Hematopoietic multipotent progenitor cell treated with erythropoietin and hydrocortisone succinate and interleukin-3 and kit ligand, for 4 days (in vitro differentiated cells): ENCODE measurements at places on chromosomes 2 and 18.

DNA sequence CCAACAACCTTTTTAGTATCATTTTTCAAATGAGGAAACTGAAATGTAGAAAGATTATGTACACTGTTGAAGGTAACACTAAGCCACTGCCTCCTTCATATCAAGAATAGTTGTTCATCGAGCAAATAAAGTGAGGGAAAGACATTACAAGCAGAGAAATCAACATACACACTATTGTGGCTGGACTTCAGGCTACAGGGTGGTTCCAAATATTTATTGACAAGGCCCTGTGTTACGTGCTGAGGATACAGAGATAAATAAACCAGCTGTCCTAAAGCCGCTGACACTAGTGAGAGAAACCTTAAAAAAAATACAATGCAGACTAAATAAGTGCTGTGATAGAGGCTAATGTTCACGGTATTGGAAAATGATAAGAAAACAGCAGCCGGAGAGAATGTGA lies 1.9 kb upstream of the LNPK start:
- DNase-seq: no peak

DNA sequence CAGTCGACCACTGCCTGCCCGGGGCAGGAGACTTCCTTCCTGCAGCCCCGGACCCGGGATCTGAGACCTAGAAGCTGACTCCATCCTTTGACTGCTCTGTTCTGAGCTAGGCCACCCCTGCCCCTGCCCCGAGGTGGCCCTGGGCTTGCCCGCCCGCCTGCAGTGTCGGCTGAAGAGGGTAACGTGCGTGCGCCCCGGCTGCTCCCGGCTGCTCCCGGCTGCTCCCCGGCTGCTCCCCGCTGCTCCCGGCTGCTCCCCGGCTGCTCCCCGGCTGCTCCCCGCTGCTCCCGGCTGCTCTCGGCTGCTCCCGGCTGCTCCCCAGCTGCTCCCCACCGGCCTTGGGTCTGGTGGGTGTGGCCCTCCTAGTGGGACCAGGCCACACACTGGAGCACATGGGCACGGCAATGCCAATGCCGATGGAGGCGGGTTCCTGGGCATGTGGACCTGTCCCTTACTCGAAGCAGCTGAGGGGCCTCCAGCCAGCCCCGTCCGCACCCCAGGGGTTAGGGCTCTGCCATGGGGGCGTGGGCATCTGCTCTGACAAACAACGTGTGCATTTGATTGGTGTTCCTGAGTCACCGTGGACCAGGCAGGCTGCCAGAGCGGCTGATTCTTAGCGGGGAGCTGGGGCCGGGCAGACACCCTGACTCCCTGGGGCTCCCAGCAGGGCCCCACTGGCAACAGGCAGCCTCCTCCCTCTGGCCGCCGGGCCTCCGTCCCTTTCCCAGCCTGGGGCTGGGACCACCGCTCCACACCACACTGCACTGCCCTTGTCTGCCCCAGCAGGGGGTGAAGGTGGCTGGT lies 2.0 kb upstream of the GAL3ST2 start:
- peak; percentile 57 for DNase-seq

DNA sequence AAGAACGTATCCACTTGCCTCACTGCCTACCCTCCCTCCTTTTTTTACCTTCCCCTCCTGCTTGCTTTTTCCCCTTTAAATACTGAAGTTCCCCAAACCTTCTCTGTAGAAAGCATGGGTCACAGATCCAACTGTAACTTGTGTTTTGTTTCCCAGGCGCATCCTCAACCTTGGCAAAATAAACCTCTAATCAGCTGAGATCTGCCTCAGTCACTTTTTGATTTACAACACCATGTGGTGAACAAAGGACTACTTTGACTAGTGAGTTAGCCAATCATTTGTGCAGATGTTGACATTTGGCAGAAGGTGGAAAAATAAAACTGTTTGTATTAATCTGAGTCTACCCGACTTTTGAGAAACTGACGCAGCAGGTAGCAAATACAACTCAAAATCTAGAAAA lies 23.3 kb upstream of the MCM6 start:
- no peak for DNase-seq

DNA sequence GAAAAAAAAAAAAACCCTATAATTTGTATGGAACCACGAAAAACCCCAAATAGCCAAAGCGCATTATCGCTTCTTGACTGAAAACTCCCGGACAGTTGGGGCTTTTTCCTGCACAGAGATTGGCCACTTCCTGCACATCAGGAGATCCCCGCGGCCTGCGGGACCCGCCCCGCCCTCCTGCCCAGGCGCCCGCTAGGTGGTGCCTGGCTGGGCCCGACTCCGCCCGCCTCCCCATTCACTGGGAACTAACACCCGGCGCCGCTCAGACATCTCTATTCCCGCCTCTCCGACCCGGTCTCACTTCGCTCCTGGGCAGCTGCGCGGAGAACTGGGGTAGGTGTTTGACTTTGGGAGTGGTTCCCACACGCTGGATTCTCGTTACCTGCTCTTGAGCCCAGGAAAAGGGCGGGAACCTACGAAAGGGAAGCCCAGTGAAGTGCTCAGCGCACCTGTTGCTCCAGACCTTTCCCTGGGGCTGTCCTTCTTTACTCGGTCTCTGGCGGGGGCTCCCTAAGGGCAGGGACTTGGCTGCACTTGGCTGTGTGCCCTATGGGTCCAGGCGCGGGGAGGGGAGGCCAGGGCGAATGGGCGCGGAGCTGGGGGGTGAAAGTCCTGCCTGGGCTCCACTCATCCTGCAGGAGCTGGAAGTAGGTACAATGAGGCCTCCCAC lies at the start of gene HMSD:
Gene HMSD, plus strand, starts transcription at position 234 of the 670 bp plus-strand sequence. CDS start 4,155 bp downstream, outside the sequence.
- DNase-seq: peak; percentile 64

- DNase-seq: no peak
Observed at GRCh38 chr2:174591740-174592139, 5.9 kb downstream of the WIPF1 start.

DNA sequence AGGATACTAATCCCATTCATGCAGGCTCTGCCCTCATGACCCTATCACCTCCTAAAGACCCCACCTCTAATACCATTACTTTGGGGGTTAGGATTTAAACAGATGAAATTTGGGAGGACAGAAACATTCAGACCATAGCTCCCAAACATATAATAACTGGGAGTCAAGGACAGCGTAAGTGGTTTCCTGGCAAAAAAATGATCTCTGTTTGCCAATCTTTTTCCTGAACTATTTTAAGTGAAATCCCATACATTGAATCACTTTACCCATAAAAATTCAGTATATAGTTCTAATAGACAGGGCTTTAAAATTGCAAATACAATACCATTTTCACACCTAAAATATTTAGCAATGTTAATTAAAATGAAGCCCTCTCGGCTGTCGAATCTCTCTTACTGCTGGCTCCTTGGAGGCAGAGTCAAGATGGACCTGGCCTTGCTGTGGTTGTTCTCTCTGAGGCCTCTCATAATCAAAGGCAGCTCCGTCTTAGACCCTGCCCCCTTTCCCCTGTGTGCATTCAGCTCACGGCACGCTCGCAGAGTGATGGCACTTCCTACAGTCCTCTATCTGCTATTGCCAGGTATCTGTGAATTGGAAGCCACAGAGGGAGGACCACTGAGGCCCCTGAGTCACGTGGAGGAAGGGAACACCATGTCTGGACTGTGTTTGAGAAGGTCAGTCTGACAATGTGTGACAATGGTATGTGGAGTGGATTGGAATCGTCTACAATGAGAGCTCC lies 132.3 kb downstream of the UXS1 start:
- no peak for DNase-seq

GRCh38 chr2:129798301-129798581 lies 181.2 kb upstream of the RAB6C start:
- no peak for DNase-seq

- no peak for DNase-seq
Observed at GRCh38 chr2:111634995-111635538, 248.9 kb downstream of the ANAPC1 start.

- no peak for DNase-seq
Observed at GRCh38 chr2:212032032-212032431, 506.6 kb downstream of the ERBB4 start.

- no peak for DNase-seq
Observed at GRCh38 chr2:42297322-42297936, 63.6 kb downstream of the COX7A2L start.

DNA sequence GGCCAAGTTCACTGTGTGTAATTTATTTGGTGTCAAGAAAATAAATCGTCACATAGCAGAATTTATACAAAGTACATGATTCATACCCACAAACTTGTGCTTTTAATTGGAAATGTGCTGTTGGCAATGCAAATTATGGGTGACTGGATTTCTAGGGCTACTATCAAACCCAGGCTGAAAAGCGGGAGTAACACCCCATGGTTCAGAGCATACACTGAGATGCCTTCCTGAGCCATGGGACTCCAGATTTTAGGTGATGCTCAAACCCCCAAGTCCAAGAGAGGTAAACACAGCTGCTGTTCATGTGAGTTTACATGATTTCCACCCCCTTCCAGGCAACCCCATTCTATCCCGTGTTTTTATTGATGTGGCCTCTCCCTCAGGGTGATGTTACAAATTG lies 565.9 kb upstream of the ID2 start:
- DNase-seq: no peak

- DNase-seq: no peak
Observed at GRCh38 chr2:55162284-55163006, 69.6 kb downstream of the CLHC1 start.

DNA sequence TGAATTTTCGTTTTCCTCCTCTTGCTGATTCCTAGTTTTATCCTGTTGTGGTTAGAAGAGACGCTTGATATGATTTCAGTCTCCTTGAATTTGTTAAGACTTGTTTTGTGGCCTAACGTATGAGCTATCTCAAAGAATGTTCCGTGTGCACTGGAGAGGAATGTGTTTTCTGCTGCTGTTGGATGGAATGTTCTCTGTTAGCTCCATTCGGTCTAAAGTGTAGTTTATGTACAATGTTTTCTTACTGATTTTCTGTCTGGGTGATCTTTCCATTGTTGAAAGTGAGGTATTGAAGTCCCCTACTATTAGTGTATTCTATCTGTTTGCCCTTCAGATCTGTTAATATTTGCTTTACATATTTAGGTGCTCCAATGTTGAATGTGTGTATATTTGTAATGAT lies 25.9 kb downstream of the COLEC11 start:
- no peak for DNase-seq

DNA sequence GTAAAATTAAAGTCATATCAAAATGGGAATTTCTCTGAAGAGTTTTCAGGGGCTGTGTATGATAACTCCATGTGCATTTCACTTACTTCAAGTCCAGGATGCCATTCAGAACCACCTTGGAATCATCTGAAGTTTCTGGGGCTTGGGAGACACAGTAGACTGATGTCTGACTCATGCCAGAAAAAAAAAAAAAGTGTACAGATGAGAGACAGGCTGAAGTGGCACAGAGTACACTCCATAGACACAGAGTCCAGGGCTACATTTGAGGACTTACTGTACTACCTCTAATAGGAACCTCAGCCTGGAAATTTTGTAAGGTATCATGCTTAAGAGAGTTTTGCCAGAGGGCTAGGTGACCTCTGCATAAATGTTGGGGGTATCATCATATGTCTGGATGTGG lies 92.0 kb downstream of the SS18 start:
- no peak for DNase-seq

- DNase-seq: no peak
Observed at GRCh38 chr18:76195601-76196000, 299.4 kb downstream of the ZNF516 start.

- DNase-seq: no peak
Observed at GRCh38 chr18:63570721-63571120, 16.4 kb upstream of the SERPINB13 start.

- no peak for DNase-seq
Observed at GRCh38 chr18:46084431-46084830, 12.4 kb upstream of the PSTPIP2 start.

GRCh38 chr2:170885130-170885791 lies 43.8 kb upstream of the GORASP2 start:
- no peak for DNase-seq

DNA sequence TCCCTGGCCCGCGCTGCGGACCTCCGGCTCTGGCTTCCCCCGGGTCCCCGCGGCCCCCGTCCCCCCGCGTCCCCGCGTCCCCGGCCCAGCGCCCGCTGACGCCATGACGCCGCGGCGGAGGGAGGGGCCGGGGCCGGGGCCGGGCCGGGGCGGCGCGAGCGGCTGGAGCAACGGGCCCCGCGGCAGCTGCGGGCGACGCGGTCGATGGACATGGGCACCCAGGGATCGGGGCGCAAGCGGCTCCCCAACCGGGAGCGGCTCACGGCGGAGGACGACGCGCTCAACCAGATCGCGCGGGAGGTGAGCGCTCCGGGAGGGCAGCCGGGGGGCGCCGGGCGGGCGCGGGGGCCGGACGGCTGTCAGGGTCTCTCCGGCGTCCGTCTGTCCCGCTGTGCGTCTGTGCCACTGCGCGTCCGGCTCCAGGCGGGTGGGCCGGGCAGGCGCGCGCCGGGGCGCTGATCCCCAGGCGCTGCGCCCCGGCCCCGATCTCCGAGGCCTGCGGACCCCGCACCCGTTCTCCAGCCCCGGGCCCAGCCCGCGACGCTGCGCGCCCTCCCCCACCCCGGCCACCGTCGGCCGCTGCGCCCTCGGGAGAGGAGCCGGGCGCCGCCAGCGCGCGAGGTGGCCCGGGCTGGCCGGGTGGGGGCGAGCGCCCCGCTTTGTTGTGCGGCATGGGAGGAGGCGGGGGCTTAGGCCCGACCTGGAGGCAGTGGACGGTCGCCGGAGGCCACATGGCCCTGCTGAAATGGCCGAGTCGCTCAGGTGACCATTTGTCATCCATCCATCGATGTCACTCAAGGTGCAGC lies at the start of gene LRRFIP1:
Gene LRRFIP1, plus strand, starts transcription at position 147 of the 806 bp plus-strand sequence. Its CDS starts 58 bp downstream, at position 205.
- DNase-seq: no peak

- DNase-seq: no peak
Observed at GRCh38 chr2:241964133-241964532, 94.6 kb downstream of the RTP5 start.

- DNase-seq: no peak
Observed at GRCh38 chr2:71692621-71693277, 239.4 kb downstream of the DYSF start.

- DNase-seq: peak; percentile 25
Observed at GRCh38 chr18:42141439-42141838, 186.4 kb downstream of the PIK3C3 start.

DNA sequence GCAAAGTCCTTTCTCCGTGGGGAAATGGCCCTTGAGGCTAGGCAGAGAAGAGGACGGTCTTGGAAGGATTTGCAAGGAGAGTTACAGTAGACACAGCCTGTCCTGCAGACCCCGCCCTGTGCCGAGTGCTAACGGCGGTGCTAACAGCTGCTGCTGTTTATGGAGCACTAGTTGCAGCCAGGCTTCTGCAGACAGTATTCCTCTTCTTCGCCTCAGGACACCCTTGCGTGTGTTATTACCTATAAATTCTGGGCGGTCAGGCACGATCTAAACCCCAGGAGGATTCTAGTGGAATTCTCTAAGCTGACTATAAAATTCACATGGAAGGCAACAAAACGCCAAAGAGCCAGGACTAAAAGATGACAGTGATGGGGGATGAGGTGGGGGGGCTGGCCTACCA lies 139.8 kb downstream of the GLI2 start:
- no peak for DNase-seq

- DNase-seq: peak; percentile 47
Observed at GRCh38 chr2:122875091-122875865, 1119.8 kb downstream of the TSN start.

- DNase-seq: peak; percentile 65
Observed at GRCh38 chr2:241617431-241618154, 19.4 kb downstream of the THAP4 start.
